ENCODE measurements at places on chromosomes 16 and 17. TPM values are rescaled to one million over a fixed set of nuclear protein-coding genes. Genes with fewer than 3 reads are reported as not detected.

DNA sequence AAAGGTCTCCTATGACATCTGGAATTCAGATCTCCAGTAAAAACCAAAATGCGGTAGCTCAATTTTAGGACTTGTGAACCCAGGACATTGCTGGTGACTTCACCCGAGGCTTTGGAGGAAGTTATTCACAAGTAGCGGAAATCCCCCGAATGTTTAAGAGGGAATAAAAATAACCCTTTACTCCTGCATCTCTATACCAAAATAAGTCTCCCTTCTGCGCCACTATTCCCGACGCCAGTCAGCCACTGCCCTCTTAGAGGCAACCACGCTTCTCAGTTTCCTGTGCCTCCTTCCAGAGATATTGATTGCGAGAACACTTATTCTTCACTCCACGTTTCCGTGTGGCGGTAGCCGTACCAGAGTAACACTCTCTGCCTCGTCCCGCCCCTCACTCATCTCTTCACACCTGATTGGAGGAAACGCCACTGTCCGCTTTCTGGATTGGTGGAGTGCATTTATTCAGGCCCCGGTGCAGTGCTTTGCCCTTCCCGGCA lies 27.4 kb downstream of the EMP2 start:
- H3K27ac ChIP-seq, result peak overlapping the region; percentile 59
- H3K36me3 ChIP-seq, result no peaks in the 10 kb centered on the region
- H3K27me3 ChIP-seq, result no peaks in the 10 kb centered on the region
- peaks cover 53% of the 10 kb centered on the region for H3K4me1 ChIP-seq
- peak; percentile 76 for DNase-seq

GRCh38 chr16:1979271-1980029 lies 1.8 kb downstream of the NOXO1 start:
- DNase-seq, result no peak
- no peak overlapping the region for H3K27ac ChIP-seq
- H3K27me3 ChIP-seq, result peaks cover 65% of the 10 kb centered on the region
- peaks cover 19% of the 10 kb centered on the region for H3K36me3 ChIP-seq
- H3K4me3 ChIP-seq, result no peak overlapping the region

- no peaks in the 10 kb centered on the region for H3K27me3 ChIP-seq
- H3K27ac ChIP-seq, result no peak overlapping the region
- no peak for DNase-seq
- no peaks in the 10 kb centered on the region for H3K4me1 ChIP-seq
Observed at GRCh38 chr17:51481370-51481769, 221.0 kb downstream of the UTP18 start.

Gene CD300LF
- 0.55 TPM for total RNA-seq

- H3K4me1 ChIP-seq, result no peaks in the 10 kb centered on the region
- H3K27me3 ChIP-seq, result no peaks in the 10 kb centered on the region
- no peak overlapping the region for H3K4me3 ChIP-seq
- no peak overlapping the region for H3K27ac ChIP-seq
- H3K36me3 ChIP-seq, result no peaks in the 10 kb centered on the region
Observed at GRCh38 chr16:12518241-12519175, 285.2 kb downstream of the CPPED1 start.

DNA sequence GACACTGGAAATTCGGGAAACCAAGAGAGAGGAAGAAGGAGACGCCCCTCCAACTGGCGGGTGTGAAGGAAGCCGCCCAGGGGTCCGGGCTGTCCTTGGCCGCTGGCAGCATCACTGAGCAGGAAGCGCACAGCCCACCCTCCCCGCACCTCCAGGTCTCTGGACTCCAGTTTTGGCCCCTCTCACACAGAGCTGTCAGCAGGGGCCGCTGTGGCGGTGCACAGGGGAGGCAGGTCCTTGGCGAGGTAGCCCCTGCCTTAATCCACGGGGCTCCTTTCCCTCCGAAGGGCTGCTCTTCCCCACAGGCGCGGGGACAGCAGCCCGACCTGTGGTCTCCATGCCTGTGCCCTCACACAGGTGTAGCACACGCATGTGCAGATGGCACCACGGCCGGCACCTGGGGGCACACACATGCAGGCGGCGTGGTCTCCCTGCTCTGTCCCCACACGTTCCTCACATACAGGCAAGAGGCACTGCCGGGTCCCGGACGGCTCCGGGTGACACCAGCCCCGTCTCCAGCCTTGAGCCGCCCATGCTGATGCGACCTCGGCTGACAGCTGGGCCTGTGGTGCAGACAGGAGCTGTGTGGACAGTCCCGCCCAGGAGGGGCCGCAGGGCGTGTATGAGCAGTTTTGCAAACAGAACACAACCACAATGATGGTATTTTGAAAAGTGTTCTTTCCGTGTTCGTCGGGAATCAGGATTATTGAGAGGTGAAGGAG lies 26.6 kb upstream of the CHMP6 start:
- H3K4me3 ChIP-seq, result no peak overlapping the region
- H3K36me3 ChIP-seq, result peaks cover 8% of the 10 kb centered on the region
- DNase-seq, result no peak
- H3K4me1 ChIP-seq, result peaks cover 17% of the 10 kb centered on the region
- no peaks in the 10 kb centered on the region for H3K27me3 ChIP-seq
- no peak overlapping the region for H3K27ac ChIP-seq
